AG04449 (cell line): ENCODE measurements at places on chromosomes 1 and 21.

GRCh38 chr21:33608559-33608958 lies 20.1 kb upstream of the DONSON start:
- DNase-seq: no peak

GRCh38 chr1:38082769-38083263 lies 36.2 kb upstream of the POU3F1 start:
- no peak for DNase-seq

- no peak for DNase-seq
These were observed 153.2 kb downstream of the PRDM16 start for GRCh38 chr1:3222042-3222692.

DNA sequence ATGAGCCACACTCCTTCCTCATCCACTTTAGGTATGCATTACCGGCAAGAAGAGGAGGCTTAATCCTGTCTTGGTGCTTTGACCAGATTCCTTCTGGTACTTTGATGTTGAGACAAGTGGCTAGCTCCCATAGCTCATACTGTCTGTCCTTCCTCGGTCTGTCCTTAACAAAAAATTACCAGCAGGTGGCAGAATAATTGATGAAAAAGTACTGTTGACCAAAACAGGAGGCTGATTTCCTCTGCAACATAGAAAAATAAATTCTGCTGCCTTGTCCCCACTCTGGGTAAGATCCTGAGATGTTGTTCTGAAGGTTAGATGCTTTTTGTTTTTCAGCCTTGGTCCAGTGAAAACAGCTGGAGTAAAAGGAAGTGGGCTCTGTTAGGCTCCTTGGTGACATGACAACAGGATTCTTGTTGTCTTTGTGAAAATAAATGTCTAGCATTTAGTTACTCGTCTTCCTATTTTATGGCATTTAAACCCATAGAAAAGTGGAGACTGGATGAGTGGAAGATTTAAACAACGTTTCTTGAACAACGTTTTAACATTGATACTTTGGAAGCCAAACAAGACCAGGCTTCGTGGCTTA lies 11.2 kb upstream of the HJV start:
- no peak for DNase-seq

DNA sequence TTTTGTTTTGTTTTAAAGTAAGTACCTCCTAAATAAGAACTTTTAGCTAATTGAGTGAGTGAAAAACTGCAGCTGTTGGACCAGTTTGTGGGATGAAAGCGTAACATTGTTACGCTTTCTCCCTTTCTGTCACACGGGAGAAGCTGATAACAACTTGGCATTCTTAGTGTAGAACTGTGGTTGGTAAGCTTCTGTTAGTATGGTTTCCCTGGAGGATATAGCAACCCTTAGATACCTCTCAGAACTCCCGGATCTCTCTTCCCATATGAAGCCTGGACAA lies 98.2 kb downstream of the CACHD1 start:
- DNase-seq: no peak

DNA sequence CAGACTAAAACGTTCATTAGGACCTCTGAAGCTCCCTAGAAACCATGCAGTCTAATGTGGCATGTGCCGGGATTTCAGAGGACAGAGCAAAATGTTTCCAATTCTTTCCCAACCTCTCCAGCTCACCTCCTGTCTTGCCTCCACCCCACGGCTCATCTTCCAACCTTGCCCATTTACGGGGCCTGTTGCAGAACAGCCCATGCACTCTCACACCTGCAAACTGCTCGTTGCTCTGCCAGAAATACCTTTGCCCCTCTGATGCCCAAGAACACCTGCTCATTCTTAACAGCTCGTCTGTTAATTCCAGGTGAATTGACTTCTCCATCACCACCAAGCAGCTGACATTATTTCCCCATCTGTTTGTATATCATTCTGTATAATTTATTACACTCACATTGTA lies 53.9 kb upstream of the LBR start:
- DNase-seq: no peak

DNA sequence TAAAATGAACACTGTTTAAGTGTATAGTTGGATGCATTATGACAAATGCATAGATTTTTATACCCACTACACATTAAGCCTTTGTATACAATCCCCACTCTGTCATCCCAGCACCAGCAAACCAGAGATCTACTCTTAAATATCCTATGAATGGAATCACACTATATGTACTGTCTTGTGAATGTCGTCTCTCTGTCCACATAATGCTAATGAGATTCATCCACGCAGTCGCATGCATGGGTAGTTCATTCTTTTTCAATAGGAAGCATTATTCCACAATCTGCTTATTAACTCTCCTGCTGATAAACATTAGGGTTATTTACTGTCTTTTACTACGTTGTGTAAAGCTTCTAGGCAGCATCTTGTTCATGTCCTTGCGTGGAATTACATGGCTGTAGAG lies 892.3 kb downstream of the LTN1 start:
- no peak for DNase-seq

GRCh38 chr1:116514708-116515525 lies 55.9 kb downstream of the CD58 start:
- DNase-seq: no peak

DNA sequence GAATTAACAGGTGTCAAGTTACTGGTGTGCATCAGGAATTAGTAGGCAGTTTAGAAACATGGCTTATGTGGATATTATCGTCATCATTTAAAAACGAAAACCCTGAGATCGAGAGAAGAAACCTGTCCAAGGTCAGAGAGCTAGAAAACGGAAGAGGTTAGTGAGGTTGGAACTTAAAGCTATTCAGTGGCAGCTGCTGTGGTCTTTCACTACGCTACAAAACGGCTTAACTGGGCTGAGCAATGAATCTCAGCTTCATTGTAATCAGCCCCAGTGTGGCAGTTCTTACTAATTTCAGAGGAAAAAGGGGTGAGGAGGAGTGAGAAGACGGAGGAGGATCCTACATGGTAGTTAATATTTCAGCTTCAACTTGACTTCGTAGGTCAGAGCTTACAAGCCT lies 77.9 kb downstream of the DAB1 start:
- no peak for DNase-seq

DNA sequence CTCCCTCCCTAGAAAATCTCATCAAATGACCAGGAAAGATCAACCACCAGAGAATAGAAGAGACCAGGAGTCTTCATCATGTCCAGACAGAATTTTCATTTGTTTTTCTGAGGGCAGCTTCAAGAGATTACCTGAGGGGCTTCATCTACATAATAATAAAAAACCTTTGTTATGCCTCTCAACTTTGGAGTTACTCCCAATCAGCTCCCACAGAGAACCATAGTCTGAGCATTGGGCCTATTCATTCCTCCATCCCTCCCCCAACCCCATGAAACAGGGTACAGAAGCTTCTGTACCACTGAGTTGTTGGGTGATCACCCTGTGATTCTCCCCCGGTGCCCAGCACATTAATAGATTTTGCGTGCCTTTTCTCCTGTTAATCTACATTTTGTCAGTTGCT lies 53.3 kb upstream of the PRRC2C start:
- DNase-seq: no peak

- DNase-seq: no peak
These were observed 9.6 kb downstream of the STUM start for GRCh38 chr1:226558036-226558650.

GRCh38 chr1:67051196-67051595 lies 2.8 kb downstream of the SLC35D1 start:
- no peak for DNase-seq
